ENCODE measurements at places on chromosomes 7 and 10.

GRCh38 chr7:122528879-122529481 lies 169.9 kb downstream of the RNF133 start:
- peak; percentile 31 for DNase-seq

GRCh38 chr10:71216751-71217265 lies 4.4 kb downstream of the UNC5B start:
- peak; percentile 25 for DNase-seq

- DNase-seq = no peak
Observed at GRCh38 chr10:63281967-63282366, 148.8 kb downstream of the NRBF2 start.

DNA sequence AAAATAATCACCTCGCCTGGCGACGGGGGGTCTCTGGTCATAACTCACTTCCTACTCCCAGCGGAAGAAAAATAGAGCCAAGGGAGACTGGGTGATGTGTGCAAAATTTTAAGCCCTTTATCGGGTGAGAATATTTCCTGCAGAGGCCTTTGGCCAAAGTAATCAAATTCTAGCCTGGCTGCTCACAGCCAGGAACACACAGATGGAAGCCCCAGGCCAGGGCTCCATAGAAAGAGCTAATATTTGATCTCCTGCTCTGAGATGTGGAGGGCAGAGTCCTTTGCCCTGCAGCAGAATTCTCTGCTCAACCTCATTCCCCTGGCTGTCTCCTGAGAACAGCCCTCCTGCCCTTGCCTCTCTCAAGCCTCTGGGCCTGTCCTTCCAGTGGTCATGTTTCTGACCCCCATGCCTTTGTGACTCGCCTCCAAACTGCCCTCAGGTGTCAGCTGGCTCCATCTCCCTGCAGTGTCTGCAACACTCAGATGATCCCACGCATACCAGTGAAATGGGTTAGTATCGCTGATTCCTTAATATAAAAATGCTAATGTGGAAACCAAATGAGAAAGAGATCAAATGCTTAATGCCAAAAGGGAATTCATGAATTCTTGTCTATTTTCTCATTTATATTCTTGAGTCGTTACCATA lies 34.5 kb downstream of the FRMD4A start:
- peak; percentile 15 for DNase-seq

GRCh38 chr10:17782921-17783665 lies 26.1 kb upstream of the MRC1 start:
- no peak for DNase-seq
